ENCODE measurements at places on chromosomes 12 and 14.

GRCh38 chr14:76034566-76034965, 49.0 kb downstream of the IFT43 start:
- DNase-seq: no peak

GRCh38 chr14:32473464-32473855, 144.4 kb downstream of the AKAP6 start:
- no peak for DNase-seq

- DNase-seq: no peak
Measured at GRCh38 chr12:126663304-126664094, 1598.3 kb downstream of the AACS start.

DNA sequence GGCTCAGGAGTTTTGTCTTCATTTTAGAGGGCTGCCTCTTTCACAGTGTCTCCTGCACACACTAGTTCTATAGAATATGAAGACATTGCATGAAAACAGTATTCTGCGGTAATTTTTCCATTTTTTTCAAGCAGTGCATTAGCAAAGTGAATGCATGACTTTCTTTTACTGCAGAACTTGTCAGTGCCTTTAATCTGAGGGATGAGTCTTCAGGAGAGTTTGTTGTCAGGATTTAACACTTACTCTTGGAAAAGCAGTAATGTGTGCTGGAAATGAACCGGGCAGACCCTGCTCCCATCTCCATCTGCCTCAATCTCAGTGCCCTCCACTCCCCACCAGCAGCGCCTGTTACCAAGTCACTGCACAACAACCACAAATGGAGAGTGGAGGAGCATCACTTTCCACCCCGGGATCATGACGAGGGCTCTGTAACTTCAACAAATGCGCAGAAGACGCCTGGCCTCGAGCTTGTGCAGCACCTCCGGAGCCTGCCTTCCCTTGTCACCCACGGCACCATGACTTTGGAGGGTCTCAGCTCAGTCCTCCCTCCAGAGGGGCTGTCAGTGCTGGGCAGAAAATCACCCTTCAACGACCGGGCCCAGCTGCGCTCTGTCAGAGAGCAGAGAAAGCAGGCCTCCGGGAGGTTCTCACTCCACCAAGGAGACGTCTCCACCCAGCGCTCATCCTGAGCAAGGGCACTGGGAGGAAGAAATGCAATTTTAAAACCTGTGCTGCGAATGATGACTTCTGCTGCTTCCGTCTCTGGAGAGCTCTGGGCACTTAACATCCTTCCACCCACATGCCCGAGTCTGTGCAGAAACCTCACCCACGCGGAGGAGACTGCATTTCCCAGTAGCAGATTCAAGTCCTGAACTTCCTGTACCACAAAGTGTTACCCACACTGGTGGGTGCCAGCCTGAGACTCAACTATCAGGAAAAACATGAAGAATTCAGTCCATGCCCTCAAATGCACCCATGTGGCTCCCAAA, 255.7 kb downstream of the ADGRD1 start:
- no peak for DNase-seq

- no peak for DNase-seq
Measured at GRCh38 chr14:66330916-66331315, 155.3 kb upstream of the CCDC196 start.

DNA sequence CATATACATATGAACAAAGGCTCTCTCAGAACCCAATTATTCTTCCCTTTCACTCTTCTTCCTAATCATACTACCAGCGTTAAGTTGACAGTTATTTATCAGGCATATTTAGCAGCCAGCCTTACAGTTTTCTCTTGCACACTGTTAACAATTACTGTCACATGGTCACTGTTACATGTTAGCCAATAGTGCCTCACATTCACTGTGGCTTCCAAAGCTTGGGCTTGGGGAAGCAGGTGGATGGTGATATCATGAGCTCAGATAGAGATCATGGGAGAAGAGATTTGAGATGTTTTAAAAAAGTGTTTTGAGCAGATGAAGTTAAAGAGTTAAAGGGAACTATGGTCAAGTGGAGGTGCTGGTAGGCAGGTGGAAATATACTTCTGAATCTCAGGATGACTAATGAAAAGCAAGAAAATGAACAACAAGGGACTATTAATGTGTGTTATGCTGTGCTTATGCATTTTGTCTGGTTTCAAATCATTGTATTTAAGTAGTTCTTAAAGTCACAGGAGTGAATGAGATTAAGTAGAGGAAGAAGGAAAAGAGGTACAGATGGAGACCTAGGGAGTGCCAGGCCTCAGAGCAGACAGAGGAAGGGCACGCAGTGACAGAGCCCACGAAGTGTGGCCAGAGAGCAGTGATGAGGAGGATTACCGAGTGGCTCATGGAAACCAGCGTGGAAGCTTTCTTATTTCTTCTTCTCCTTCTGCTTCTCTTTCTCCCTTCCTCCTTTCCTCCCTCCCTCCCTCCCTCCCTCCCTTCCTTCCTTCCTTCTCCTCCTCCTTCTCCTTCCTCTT, 39.6 kb downstream of the BICD1 start:
- no peak for DNase-seq

DNA sequence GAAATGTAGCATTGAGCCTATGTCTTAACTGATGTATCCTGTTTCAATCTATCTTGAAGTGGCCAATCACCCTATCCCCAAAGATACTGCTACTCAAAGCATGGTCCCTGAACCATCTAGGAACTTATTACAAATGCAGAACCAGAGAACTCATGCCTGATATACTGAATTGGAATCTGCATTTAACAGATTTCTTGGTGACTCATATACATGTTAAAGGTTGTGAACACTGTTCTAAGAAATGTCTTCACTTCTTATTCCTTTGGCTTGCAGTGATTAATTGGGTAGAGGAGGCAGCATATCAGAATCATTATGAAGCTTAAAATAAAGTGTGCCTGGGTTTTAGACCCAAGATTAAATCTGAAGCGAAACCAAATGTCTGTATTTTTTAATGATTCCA, 795.6 kb downstream of the DIO2 start:
- DNase-seq: no peak

DNA sequence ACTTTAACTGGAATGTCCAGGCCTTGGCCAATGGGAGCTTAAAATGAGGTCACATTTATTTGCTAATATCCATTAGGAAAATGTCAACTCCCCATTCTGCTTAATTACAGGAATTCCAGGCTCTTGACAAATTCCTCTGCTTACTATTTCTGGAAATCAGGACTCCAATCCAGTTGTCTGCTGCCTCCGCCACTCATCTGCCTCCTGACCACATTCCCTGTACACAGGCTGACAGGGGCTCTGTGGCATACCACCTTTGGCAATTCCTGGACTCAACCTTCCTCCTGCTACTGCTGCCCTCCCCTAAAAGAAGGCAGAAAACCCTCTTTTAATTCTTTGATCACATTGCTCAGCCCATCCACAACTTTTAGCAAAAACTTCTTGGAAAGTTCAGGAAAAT, 37.9 kb downstream of the KICS2 start:
- no peak for DNase-seq

- DNase-seq: no peak
Measured at GRCh38 chr12:125032466-125033152, 32.6 kb upstream of the AACS start.

DNA sequence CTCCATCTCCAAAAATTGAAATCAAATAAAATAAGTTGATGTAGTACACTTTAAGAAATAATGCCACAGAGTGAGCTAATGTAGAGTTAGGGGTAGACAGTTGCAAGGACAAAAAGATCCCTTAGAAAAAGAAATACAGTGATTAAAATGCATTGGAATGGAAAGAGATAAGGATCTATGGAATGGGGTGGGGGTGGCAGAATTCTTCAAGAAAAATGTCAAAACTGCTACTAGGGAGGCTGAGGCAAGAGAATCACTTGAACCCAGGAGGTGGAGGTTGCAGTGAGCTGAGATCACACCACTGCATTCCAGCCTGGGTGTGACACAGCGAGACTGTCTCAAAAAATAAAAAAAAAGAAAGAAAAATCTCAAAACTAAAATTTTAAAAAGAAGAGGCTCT, 6.5 kb downstream of the OLR1 start:
- DNase-seq: no peak

DNA sequence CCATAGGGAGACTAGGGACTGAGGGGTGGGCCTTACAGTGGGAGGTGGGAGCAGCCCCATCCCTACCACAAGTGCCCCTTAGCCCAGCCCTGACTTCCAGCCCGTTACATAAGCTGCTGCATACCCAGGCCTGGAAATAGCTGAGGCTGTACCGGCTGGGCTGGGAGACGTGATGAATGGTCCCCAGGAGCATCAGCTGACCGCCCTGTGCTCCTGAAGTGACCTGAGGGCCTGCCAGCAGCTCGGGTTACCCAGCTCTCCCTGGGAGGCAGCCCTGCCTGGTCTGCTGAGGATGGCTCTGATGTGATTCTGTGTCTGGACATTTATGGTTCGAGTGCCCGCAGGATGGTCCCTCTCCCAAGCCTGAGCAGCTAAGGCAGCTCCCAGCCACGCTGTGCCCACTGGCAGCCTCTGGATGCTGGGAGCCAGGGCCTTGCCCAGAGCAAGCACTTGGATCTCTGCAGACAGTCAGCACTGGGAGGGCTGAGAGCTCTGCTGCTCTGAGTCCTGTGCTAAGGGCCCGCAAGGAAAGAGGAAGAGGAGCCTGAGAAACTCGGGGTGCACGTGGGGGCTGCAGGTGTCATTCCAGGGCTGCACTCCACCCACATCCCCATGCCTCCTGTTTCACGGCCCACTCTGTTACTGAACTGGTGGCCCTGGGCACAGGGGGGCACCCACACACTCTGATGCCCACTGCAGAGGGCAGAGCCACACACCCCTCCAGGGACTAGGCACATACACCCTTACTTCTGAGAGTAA, 20.5 kb downstream of the TAMALIN start:
- DNase-seq: no peak

Data from CD8-positive, alpha-beta T cell (primary cell).